ENCODE measurements at places on chromosomes 12 and 14.

DNA sequence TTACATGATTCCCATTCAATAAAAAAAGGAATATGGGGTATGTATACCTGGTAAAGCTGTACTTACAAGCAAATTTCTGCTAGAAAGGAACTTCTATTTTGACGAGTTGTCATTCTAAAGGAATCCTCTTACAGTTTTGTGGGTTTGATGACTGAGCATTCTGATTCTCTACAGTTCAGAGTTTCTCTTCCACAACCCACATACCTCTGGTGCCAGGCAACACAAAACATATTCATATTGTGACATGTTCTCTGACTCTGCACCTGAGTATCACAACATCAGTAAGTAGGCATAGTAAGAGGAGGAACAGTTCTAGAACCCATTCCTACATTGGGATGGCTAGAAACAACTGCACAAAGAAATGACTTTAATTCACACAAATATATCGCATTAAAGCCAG lies 636.6 kb downstream of the MED13L start:
- no peaks in the 10 kb centered on the region for H3K4me1 ChIP-seq
- no peak overlapping the region for H3K27ac ChIP-seq
- no peak overlapping the region for H3K4me3 ChIP-seq

- no peaks in the 10 kb centered on the region for H3K27me3 ChIP-seq
- DNase-seq = no peak
- no peaks in the 10 kb centered on the region for H3K36me3 ChIP-seq
Observed at GRCh38 chr12:27840229-27840999, 60.4 kb upstream of the MANSC4 start.

GRCh38 chr12:94615260-94616181 lies 34.8 kb downstream of the TMCC3 start:
- no peaks in the 10 kb centered on the region for H3K27me3 ChIP-seq
- DNase-seq = no peak
- no peak overlapping the region for H3K4me3 ChIP-seq
- H3K36me3 ChIP-seq = no peaks in the 10 kb centered on the region

DNA sequence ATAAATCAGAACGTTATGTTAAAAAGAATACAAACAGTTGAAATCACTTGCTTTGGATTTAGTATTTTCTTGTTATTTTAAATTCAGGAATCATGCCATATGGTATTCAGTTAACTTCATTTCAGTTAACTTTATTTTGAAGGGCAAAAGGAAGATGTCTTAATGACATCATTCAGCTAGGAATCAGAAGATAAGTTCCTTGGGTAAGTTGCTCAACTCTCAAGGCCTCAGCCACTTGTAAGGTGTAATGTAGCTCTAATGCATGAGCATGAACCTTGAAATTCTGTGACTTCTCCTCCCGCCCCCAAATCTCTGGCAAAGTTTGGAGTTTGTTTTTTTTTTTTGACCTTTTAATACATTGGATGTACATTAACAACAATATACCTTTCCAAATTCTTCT lies 42.6 kb downstream of the FRS2 start:
- no peaks in the 10 kb centered on the region for H3K36me3 ChIP-seq
- no peak for DNase-seq
- H3K27ac ChIP-seq = no peak overlapping the region
- no peak overlapping the region for H3K4me3 ChIP-seq
- peaks cover 10% of the 10 kb centered on the region for H3K4me1 ChIP-seq

- DNase-seq = no peak
- H3K36me3 ChIP-seq = no peaks in the 10 kb centered on the region
- peaks cover 5% of the 10 kb centered on the region for H3K4me1 ChIP-seq
- no peak overlapping the region for H3K27ac ChIP-seq
- H3K27me3 ChIP-seq = no peaks in the 10 kb centered on the region
Observed at GRCh38 chr12:13039328-13039956, 4.7 kb upstream of the FAM234B start.

DNA sequence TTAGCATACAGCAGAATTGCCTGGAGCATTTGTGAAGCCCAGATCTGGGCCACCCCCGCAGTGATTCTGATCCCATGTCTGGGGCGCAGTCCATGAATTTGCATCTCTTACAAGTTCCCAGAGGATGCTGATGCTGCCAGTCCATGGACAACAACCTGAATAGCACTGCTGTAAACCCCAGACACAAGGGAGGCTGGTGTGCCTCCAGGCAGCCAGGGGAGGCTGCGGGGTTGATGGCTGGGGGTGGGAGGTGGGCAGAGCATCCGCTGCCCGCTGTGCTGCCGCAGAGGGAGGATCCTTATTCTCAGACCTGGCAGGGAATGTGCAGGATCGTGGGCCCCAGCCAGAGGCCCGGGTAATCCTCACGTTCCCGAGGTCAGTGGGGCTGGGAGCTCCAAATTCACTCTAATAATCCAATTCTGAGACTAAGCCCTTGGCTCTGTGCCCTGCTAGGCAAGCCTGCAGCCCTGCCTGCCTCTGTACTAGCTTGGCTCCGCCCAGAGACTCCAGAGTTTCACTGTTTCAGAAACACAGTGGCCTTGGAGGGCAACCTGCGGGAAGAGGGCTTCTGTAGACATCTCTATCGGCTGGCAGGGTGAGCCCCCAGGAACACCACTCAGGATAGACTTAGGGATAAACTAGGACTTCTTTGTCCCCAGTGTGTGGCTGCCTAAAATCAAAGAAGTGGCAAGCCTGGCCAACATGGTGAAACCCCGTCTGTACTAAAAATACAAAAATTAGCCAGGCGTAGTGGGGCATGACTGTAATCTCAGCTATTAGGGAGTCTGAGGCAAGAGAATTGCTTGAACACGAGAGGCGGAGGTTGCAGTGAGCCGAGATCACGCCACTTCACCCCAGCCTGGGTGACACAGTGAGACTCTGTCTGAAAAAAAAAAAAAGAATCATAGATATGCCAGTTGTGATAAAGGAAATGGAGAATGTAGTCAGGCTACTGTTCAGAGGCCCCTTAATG lies 17.8 kb upstream of the MLEC start:
- DNase-seq = no peak
- H3K36me3 ChIP-seq = no peaks in the 10 kb centered on the region
- H3K27me3 ChIP-seq = no peaks in the 10 kb centered on the region
- no peak overlapping the region for H3K27ac ChIP-seq
- H3K4me1 ChIP-seq = no peaks in the 10 kb centered on the region

DNA sequence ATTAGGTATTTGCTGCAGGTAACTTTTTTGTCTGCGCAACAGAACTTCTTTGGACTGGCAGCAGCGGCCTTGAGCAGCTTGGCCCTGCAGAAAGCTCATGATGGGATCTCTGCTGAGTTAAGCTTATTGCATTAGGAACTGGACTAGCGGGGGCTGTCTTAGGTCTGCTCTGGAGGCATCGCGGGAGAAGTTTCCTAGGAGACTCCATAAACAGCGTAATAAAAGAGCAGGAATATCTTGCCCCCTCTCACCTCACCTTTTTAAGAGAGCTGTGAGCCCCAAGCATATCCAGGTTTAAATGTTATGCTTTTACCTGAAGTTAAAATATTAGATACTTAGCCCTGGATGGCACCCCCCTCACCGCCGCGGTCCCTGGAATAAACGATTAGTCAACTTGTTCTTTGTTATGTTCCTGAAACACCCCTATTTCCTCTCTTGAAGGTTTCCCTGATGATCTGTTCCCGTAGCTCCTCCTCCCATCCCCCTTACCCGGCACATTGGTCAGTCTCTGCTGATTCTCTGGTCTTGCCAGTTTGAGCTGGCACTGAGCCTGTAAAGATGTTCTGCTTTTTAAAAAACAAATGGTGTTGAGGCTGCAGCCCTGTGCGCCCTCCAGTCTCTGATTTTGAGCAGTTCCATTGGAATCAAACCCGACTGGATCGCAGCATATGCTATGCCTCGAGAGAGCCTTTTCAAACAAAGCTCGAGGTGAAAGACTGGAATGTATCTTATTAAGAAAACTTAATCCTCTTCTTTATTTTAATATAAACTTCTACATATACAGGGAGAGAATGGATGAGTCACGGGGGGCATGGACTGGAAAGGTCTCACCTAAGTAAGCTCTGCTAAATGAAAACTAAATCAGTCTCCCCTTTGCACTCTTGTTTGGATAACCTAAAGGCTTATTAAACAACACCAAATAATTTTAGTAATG lies 1.9 kb downstream of the MLXIP start:
- peak overlapping the region; percentile 24 for H3K27ac ChIP-seq
- no peak for DNase-seq
- H3K4me1 ChIP-seq = peaks cover 63% of the 10 kb centered on the region

DNA sequence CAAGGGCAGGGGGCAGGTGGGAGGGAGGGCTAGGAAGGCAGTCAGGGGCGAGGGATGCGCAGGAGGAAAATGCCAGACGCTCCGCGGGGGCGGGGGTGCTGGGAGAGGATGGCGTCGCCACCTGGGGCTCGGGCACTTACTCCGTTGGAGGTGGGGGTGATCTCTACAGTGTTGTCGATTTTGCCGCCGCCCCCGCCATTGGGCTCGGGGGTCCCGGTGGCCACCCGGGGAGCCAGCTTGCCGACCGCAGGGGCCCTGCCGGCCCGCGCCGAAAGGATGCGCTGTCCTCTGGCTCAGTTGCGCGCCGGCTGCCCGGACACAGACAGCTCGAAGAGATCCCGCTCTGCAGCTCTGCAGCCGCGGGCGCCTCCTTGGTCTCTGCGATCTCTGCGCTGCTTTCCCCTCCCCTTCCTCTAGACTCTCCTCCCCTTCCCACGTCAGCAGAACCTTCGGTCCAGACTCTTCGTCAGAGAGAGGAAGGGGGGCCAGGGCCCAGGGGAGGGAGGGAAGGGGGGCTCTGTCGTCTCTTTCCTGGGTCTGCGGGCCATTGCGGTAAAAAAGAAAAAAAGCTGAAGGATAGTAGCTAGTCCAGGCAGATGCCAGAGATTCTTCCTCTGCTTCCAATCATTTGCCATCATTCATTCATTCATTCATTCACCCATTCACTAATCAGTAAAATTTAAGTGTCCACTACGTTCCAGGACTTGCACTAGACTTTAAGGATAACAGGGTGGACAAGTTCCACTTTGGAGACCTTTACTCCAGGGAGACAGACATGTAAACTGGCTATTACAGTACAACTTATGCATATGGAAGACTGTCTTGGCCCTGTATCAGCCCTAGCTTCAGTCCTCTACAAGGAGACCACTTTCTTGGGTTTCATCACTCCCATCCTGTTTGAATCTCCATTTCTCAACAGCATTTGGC lies at the start of gene SLC22A17:
Gene SLC22A17, minus strand, starts transcription at position 382 of the 927 bp plus-strand sequence.
- peaks cover 22% of the 10 kb centered on the region for H3K27me3 ChIP-seq
- H3K4me1 ChIP-seq = peaks cover 12% of the 10 kb centered on the region
- no peaks in the 10 kb centered on the region for H3K36me3 ChIP-seq

GRCh38 chr14:28242895-28243294 lies 523.7 kb upstream of the FOXG1 start:
- H3K4me1 ChIP-seq = no peaks in the 10 kb centered on the region
- no peaks in the 10 kb centered on the region for H3K27me3 ChIP-seq
- H3K27ac ChIP-seq = no peak overlapping the region
- no peaks in the 10 kb centered on the region for H3K36me3 ChIP-seq
- H3K4me3 ChIP-seq = no peak overlapping the region

- no peaks in the 10 kb centered on the region for H3K4me1 ChIP-seq
- no peak overlapping the region for H3K4me3 ChIP-seq
- H3K27me3 ChIP-seq = no peaks in the 10 kb centered on the region
- no peaks in the 10 kb centered on the region for H3K36me3 ChIP-seq
- DNase-seq = no peak
Observed at GRCh38 chr12:115402443-115403180, 718.6 kb upstream of the TBX3 start.

DNA sequence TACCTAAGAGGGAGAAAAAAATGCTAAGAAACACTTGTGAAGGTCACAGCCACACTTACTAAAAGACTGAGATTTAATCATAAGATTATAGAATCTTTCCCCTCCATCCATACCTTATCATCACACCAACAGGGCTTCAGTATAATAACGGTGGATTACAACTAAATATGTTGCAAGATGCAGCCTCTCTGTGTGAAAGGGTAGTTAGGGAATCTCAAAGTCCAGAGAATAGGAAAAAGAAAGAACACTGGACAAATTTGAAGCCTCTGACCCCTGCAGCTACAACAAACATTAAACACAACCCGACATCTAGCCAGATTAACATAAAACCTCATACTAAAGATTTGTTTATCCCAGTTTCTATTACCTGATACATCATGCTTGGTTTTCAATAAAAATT lies 181.0 kb downstream of the C12orf42 start:
- no peaks in the 10 kb centered on the region for H3K36me3 ChIP-seq
- H3K27ac ChIP-seq = no peak overlapping the region
- H3K4me1 ChIP-seq = no peaks in the 10 kb centered on the region
- no peak for DNase-seq
- H3K4me3 ChIP-seq = no peak overlapping the region

- H3K4me3 ChIP-seq = no peak overlapping the region
- no peak overlapping the region for H3K27ac ChIP-seq
- H3K36me3 ChIP-seq = peaks cover 46% of the 10 kb centered on the region
- no peaks in the 10 kb centered on the region for H3K27me3 ChIP-seq
- DNase-seq = no peak
- peaks cover 9% of the 10 kb centered on the region for H3K4me1 ChIP-seq
Observed at GRCh38 chr12:109482894-109483293, 5.5 kb downstream of the UBE3B start.

GRCh38 chr12:16307856-16308475 lies 30.5 kb upstream of the SLC15A5 start:
- H3K27ac ChIP-seq = no peak overlapping the region
- H3K27me3 ChIP-seq = no peaks in the 10 kb centered on the region
- H3K4me3 ChIP-seq = no peak overlapping the region
- DNase-seq = no peak
- H3K4me1 ChIP-seq = no peaks in the 10 kb centered on the region

- H3K27ac ChIP-seq = no peak overlapping the region
- no peaks in the 10 kb centered on the region for H3K4me1 ChIP-seq
- H3K4me3 ChIP-seq = no peak overlapping the region
- no peaks in the 10 kb centered on the region for H3K36me3 ChIP-seq
- DNase-seq = no peak
Observed at GRCh38 chr12:17148706-17149105, 542.7 kb upstream of the LMO3 start.

DNA sequence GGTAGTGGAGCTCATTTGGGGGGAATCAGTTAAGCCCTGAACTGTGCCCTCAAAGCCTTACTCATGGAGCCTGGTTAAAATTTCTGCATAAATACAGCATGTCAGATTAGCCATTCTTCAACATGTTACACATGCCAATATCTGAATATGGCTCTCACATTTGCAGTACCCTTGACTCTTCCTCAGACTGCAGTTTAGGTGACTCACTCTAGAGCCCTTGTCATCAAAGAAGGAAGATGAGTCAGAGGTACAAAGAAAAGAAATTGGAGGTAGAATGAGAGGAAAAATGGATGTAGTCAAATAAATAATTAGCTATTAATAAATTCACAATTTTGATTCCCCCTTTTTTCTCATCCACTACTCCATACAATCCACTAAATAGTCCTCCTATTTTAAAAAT lies 23.6 kb upstream of the OR4K2 start:
- no peaks in the 10 kb centered on the region for H3K27me3 ChIP-seq
- no peak overlapping the region for H3K4me3 ChIP-seq
- no peaks in the 10 kb centered on the region for H3K4me1 ChIP-seq
- H3K36me3 ChIP-seq = no peaks in the 10 kb centered on the region

GRCh38 chr12:104177663-104178501 lies 37.7 kb upstream of the TXNRD1 start:
- H3K27ac ChIP-seq = no peak overlapping the region
- no peak for DNase-seq
- H3K4me1 ChIP-seq = no peaks in the 10 kb centered on the region
- H3K36me3 ChIP-seq = no peaks in the 10 kb centered on the region
- H3K4me3 ChIP-seq = no peak overlapping the region
- H3K27me3 ChIP-seq = no peaks in the 10 kb centered on the region

GRCh38 chr14:33364466-33364865 lies 425.8 kb downstream of the NPAS3 start:
- H3K36me3 ChIP-seq = no peaks in the 10 kb centered on the region
- H3K27me3 ChIP-seq = no peaks in the 10 kb centered on the region
- no peak overlapping the region for H3K4me3 ChIP-seq
- no peaks in the 10 kb centered on the region for H3K4me1 ChIP-seq

- H3K36me3 ChIP-seq = peaks cover 7% of the 10 kb centered on the region
- no peaks in the 10 kb centered on the region for H3K4me1 ChIP-seq
- no peak overlapping the region for H3K27ac ChIP-seq
Observed at GRCh38 chr12:2922329-2922728, 31.6 kb downstream of the TULP3 start.
